ENCODE measurements at places on chromosomes 13 and 19. TPM values are rescaled to one million over a fixed set of nuclear protein-coding genes. Genes with fewer than 3 reads are reported as not detected.
A peak's percentile ranks its signal among the peaks of the same experiment; 100 is the strongest.

POU2F2 gene
- total RNA-seq, result 5.6 TPM

CAMSAP3 gene
- not detected for total RNA-seq

ABHD13 gene
- 10.7 TPM for total RNA-seq

NHLRC3 gene
- total RNA-seq, result 26.0 TPM

HSPB6 gene
- total RNA-seq, result 79.7 TPM

GRCh38 chr13:25901460-25902376 lies 150.1 kb downstream of the SHISA2 start:
- DNase-seq, result no peak

DNA sequence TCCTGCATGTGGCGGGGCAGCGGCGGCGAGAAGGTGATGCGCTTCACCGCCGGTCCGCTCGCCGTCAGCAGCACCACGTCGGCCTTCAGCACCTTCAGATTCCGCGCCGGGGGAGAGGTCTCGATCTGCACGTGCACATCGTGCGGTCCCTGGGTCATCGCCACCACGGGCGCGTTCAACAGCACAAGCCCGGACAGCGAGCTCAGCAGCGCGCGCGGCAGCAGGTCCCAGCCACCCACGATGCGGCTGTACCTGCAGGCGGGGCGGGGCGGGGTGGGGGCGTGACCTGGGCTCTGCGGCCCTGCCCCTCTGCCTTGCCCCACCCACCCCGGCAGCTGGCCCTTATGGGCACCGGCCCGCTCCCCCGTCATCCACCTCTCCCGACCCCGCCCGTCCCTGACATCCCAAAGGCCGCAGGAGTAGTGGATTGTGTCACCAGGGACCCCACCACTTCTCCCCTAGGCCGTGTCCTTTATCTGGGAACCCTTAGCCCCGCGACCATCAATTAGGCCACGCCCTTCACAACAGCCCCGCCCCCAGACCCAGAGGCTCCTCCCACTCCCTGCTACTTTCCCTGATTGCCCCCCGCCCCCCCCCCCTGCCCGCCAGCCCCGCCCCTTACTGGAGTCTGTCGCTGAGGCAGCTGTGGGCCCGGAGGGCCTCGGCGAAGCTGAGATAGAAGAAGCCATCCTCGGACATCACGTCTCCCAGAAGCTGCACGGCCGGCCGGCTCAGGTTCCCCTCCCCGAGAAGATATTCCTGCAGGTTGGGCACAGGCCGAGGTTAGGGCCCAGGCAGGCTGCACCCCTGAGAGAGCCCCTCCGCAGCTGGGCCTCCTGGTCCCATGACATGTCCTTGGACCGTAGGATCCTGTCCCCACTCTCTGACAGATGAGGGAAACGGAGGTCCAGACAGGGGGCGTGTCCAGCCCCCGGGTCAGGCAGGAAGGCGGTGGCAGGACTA lies 6.1 kb downstream of the IL4I1 start:
- DNase-seq, result peak; percentile 71

- no peak for DNase-seq
These were observed 115.8 kb downstream of the CCNA1 start for GRCh38 chr13:36548129-36548528.

- DNase-seq, result no peak
These were observed 246.1 kb downstream of the NDFIP2 start for GRCh38 chr13:79727086-79727485.

DNA sequence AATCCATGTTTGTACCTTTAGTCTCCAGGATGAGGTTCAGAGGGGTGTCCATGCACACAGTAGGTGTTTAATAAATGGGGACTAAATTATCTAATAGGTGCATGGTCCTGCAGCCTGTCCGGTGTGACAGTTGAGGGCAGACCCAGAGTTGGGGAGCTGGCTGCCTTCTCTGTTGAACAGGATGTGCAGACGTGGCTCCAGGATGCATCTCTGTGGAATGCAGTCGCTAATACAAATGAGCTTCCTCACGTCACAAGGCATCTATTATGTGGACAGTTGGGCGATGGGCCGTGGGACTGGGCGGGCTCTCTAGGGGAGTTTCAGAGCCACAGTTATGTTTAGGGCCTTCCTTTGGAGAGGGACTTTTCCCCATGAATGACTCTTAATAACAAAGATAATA lies 71.0 kb downstream of the SIPA1L3 start:
- DNase-seq, result peak; percentile 38

DNA sequence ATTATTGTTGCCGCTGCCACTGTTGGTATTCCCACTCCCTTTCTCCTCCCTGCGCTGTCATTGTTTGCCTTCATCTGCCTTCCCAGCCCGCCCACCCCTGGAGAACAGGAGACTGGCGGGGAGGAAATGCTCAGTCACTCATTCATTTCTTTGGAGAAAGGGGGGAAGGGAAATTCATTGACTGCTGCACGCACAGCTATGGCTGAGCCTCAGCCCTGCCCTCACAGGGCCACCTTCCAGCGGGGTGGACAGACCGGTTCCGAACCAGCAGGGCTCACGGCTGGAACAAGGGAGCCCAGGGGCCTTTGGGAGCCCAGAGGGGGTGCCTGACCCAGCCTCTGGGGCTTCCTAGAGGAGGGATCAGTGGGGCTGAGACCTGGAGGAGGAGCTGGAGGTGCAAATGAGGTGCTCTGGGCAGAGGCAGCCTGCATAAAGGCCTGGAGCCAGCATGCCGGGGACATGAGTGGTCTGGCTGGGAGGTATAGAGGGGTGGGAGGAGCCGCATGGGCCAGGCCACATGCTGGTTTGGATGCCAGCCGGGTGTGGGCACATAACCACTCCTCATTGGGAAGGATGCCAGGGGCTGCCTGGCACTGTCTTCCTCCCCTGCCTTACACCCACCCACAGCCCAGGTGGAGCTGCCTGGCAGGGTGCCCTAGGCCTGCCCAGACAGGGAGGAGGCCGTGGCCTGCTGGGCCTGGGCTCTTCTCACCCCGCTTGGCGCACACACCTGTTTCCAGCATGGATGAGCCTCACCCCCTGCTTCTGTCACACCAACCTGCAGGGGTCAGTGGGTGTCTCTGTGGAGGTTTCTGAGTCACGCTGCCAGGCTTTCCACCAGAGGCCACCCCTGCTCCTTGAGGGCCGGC lies 26.8 kb downstream of the PPP5C start:
- peak; percentile 65 for DNase-seq

GRCh38 chr13:82758044-82758443 lies 1124.2 kb downstream of the SLITRK1 start:
- no peak for DNase-seq

GRCh38 chr19:11324079-11324661 lies 15.3 kb downstream of the RAB3D start:
- peak; percentile 83 for DNase-seq
